ENCODE measurements at places on chromosomes 1 and 21.
A peak's percentile ranks its signal among the peaks of the same experiment; 100 is the strongest.

- no peak for DNase-seq
These were observed 12.7 kb downstream of the GPR3 start for GRCh38 chr1:27405074-27405473.

DNA sequence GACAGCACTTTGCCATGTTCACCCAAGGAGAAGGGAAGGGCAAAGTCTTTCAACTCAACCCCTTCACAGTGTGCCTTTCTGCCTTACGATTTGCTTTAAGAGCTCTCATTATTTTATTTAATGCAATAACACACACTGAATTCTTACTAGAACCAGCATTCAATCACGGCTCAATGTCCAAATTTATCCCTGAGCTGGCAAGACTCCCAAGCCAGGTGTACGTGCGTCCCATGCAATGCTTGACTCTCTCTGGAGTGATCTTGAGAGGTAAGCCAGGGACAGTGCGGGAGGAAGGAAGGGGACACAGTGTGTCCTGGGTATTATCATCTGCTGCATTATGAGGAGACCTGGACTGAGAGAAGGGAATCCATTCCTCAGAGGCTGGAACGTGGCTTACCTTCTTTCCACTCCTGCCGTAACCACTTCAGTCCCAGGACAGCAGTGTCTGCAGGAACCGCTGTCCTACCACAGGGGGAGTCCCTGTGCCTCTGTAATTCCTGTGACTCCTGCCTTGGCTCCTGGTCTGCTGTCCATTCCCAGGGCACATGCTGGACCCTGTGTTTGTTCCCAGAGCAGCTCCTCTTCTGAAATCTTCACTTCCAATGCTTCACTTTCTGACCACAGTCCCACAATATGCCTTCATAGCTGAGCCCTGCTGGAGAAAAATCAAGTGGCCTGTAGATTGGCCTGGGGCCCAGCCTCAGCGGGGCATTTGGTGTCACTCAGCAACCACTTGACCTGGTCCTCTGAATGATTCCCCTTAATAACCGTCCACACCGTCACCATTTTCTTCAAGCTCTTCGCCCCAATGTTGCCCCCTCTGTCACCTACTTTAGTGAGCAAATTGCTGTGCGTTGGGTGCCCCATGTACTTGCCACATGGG, 28.6 kb upstream of the STUM start:
- DNase-seq: no peak

DNA sequence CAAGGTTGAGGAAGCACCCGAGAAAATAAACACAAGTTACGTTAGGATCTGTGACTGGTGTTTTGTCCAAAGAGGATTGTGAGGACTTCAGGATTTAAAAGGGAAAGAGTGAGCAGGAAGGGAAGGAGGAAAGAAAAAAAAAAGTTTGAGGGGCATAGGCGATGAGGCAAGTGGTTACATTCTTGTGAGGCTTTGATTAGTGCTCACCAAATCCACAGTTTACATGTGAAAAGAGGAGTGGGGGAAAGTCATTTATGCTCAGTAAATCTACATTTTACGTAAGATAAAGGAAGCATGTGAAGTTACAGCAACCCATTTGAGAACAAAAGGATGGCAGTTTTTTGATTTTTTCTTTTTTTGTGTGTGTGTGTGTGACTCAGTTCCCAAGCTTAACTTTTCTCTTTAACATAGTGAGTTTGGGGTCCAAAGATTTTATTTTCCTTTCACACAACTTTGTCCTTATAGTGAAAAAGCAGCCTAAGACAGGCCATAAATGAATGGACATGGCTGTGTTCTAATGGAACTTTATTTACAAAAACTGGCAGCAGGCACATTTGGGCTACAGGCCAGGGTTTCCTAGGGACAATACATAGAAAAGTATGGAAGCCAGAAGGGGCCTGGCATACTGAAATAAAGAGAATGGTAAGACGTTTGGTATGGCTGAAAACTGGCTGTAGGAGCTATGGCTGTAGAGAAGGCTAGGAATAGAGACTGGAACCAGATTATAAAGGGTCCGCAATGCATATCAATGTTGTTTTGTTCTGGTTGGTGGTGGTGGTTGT, 121.7 kb downstream of the FGGY start:
- no peak for DNase-seq

DNA sequence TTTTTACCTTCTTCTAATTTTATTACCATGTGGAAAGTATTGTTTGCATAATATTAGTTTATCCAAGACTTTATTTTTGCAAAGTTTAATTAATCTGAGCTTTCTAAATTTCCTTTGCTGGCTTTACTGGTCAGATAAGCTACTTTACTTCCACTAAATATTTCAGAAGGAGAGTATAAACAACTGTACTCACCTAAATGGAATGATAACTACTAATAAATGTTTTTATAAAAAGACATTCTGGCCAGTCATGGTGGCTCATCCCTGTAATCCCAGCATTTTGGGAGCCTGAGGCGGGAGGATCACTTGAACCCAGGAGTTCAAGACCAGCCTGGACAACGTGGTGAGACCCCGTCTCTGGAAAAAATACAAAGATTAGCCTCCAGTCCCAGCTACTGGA, 36.0 kb downstream of the ATP8B2 start:
- no peak for DNase-seq

GRCh38 chr1:194698908-194699318, 1512.5 kb upstream of the B3GALT2 start:
- no peak for DNase-seq

- DNase-seq: no peak
These were observed 11.3 kb downstream of the HS2ST1 start for GRCh38 chr1:86925742-86926141.

DNA sequence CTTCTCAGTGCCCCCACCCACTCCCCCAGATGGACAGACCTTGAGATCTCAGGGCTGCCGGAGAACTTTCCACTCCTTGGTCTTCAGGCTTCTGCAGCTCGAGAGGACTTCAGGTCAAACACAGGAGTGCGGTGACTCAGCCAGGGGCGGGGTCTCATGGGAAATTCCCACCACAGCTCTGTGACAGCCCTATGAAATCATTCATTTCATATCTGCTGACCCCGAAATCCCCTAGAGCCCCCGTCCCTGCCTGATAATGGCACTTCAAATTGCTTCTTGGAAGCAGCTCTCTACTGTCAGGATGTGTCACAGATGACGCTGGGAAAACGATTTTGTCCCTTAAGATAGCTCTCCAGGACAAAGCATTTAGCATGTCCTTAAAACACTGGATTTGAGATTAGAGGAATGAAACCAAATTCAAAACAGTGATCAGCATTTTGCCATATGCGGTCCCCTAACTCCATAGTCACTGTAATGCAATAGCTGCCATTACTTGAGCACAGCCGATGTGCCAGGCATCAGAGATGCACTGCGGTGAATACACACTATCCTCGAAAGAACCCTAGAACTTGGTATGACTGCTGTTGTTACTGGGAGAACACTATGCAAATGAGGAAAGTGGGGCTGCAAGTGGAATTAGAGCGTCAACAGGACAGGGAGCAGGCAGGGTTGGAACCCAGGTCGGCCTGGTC, at the start of gene TNFRSF9:
TNFRSF9 (minus strand) TSS at position 95 of the 692 bp plus-strand sequence. CDS start 845 bp downstream, outside the sequence.
- DNase-seq: peak; percentile 83

DNA sequence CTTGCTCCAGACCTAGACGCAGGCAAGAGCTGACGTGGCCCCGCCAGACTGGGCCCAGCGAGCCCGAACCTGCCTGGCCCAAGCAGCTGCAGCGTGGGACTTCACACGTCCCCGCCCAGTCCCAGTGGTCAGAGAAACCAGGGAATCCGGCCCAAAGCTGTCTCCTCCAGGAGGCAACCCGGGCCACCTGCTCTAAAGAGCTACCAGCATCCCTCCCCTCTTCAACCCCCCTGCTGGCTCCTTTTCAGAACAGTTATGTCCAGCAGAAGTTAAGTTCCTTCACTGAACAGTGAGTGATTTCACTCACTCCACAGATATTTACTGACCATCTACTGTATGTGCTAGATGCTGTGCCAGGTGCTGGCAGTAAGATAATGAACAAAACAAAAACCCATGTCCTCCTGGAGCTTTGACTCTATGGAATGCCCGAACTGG, 2.1 kb upstream of the EFNA1 start:
- no peak for DNase-seq

GRCh38 chr1:112454316-112454715, 54.4 kb upstream of the WNT2B start:
- no peak for DNase-seq

DNA sequence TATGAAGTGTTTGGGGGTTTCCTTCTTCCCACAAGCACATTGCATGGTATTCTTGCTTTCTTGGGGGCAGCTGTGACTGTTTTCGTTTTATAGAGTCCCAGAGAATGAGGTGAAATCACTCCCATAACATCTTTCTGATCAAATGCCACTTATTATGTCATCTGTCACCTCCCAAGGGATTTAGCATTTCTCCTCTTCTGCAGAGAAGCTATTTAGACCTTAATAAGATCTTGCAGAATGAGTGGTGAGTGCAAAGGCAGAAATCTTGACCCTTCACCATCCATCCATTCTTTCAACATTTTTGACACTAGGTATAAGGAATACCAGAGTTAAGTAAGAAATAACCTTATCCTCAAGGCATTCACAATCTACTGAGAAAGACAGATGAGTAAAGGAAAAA, 318.6 kb upstream of the POU3F1 start:
- no peak for DNase-seq

GRCh38 chr1:6269296-6269695, 8.4 kb upstream of the GPR153 start:
- no peak for DNase-seq

GRCh38 chr1:244139655-244140054, 88.6 kb downstream of the ZBTB18 start:
- DNase-seq: no peak

DNA sequence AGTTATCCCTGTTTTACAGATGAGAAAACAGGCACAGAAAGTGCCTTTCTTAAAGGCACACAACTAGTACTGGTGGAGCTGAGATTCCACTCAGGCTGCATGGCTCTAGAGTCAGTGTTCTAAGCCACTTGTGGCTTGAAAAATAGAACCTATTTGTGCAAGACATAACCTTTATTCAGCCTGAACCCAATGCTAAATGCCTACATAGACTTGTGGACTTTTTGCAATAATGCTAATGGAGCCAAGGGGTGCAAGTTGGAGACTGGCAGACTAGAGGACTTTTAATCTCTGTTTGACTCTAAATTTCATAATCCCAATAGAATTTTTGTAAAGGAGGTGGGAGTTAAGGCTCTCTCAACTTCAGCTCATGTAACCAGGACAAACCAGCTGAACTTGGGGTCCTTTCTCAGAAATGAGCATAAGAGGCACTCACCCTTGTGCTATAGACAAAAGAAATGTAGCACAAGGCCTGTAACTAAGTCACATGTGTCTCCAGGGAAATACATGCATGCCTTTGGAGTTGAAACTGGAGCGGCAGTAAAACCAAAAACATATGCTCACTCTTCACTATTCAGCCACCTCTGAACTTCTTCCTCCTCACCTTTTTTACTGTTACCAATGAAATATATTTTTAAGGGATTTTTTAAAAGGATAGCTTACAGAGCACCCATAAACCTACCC, 43.0 kb upstream of the AK4 start:
- DNase-seq: no peak

DNA sequence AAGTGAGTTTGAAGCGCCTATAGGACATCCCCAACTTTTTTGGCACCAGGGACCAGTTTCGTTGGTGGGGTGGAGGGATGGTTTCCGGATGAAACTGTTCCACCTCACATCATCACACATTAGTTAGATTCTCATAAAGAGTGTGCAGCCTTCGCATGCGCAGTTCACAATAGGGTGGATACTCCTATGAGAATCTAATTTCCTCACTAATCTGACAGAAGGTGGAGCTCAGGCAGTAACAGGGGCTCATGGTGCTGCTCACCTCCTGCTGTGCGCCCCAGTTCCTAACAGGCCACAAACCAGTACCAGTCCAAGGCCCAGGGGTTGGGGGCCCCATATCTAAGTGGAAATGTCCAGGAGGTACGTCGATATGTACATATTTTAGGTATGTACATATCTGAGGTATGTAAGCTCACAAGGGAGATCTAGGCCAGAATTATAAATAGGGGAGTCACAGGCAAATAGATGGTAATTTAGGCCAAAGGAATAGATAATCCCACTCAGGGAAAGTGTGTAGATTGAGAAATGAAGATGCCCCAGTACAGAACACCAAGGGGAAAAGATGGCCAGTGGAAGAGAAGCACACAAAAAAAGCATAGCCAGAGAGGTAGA, 27.5 kb upstream of the RASAL2 start:
- DNase-seq: no peak

GRCh38 chr1:16721871-16722641, 18.3 kb upstream of the RNU1-4 start:
- DNase-seq: no peak

- DNase-seq: no peak
These were observed 18.5 kb upstream of the BTG3 start for GRCh38 chr21:17631195-17631594.

- DNase-seq: no peak
These were observed 155.6 kb upstream of the ZNF648 start for GRCh38 chr1:182217071-182217470.

DNA sequence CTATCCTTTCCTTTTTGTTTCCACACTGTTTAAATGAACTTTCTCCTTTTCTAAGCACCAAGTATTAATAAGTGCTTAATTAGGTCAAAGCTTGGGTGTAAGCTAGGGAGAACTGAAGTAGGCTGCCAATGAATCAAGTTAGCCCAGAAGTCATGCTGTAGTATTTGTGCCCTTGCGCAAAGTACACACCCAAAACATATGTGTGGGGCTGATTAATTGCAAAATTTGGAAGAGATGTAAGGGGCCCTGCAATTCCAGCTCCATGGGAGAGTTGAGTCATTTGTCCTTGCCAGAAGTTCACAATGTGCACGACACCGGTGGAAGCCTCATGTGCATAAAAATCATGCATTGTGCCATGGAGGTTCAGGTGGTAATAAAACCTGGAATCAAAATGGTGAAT, 18.6 kb upstream of the NTNG1 start:
- no peak for DNase-seq

GRCh38 chr1:59017501-59018231, 233.8 kb upstream of the JUN start:
- DNase-seq: peak; percentile 28

GRCh38 chr1:63523738-63524137, 413 bp downstream of the EFCAB7 start:
- no peak for DNase-seq

All from activated CD8-positive, alpha-beta memory T cell treated with anti-CD3 and anti-CD28 coated beads, Interleukin-2, amount 10 ng/mL, durations not matched to agents 7 days and 5 days (primary cell).